Activated CD4-positive, alpha-beta T cell treated with anti-CD3 and anti-CD28 coated beads, Interleukin-10, Interleukin-2, amounts not matched to agents 100 ng/mL and 50 ng/mL, durations not matched to agents 16 hours and 8 hours (primary cell): ENCODE measurements at places on chromosomes 13 and 19.

DNA sequence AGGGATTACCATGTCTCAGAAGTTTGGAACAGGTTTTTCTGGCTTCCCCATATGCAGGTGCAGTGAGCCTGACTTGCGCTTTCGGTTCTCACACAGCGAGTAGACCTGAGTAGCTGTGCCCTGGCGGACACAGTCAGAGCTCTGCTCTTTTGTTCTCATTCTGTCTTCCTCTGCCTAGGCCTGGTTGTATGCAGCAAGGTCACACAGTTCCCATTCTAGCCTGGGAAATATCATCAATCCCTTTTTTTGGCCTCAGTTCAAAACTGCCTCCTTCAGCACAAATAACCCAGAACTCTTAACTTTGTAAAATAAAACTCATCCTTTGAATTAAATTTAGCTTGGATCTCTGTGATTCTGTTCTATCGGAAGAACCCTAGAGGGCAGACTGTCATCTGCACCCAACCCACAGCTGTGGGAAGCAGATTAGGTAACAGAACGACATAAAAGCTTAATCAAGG is 10.2 kb downstream of the OXGR1 start:
- DNase-seq: peak; percentile 7

DNA sequence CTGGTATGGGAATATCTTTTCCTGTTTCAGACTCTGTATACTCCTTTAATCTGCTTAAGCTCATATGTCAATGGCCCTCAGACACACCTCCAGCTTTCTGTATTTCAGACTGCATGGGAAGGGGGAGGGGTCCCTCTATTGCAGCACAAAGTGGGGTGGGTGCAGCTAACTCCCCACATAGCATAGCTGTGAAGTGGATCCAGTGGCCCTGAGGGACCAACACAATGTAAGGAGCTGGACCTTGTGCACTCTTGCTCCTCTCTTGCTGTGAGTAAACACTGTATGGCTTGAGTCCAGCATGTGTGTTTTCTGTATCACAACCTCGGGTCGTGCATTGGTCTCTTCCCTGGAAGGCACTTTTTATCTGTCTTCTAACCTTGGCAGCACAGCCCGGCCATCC is 669.9 kb downstream of the PCDH9 start:
- no peak for DNase-seq

- no peak for DNase-seq
Measured at GRCh38 chr13:39970177-39970846, 314.9 kb downstream of the COG6 start.

DNA sequence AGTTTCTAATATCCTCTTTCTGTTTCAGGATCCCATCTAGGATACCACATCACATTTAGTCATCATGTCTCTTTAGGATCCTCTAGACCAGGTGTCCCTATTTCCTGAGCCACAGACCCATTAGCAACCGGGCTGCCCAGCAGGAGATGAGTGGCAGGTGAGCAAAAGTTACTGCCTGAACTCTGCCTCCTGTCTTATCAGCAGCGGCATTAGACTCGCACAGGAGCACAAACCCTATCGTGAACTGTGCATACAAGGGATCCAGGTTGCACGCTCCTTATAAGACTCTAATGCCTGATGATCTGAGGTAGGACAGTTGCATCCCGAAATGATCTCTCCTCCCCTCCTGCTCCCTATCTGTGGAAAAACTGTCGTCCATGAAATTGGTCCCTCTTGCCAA is 7.8 kb upstream of the CEBPG start:
- DNase-seq: no peak

DNA sequence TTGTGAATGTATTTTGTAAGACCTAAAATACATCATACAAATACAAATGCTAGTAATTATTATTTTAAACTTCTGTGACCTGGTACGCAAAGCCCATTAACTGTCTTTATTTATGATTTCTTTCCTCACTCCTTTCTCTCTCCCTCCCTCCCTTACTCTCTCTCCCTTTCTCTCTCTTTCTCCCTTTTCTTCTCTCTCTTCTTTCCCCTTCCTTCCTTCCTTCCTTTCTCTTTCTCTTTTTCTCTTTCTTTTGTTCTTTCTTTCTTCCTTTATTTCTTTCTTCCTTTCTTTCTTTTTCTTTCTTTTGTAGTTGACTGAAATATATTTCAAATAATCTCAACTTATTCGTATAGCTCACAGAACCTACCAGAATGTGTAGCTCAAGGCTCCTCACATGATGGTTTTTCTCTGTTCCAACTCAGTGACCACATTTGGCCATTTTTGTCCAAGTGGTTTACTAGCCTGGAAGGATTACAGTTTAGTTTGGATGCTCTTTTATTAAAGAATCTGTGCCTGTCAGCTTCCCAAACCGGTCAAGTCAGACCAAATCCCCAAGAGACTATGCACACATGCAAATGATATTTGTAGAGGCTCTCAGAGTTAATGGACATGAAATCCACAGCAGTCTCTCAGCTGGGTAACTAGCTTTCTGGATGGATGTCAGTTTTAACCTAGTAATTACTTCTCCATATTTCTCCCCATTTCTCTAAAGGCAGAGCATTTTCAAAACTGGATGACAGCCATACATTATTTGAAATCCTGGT is 71.7 kb downstream of the POSTN start:
- no peak for DNase-seq
